ENCODE measurements at places on chromosomes 12 and 14. TPM values are rescaled to one million over a fixed set of nuclear protein-coding genes. Genes with fewer than 3 reads are reported as not detected.

The MMP17 gene
- 10.1 TPM for total RNA-seq

The SALL2 gene
- total RNA-seq: 1.0 TPM

The SLC17A8 gene
- total RNA-seq: not detected

The CPNE6 gene
- 0.16 TPM for total RNA-seq

The INSM2 gene
- 0.05 TPM for total RNA-seq

The COL2A1 gene
- 0.07 TPM for total RNA-seq

The GLTP gene
- total RNA-seq: 19.9 TPM

The TMEM253 gene
- 0.65 TPM for total RNA-seq

The PLXNC1 gene
- 0.09 TPM for total RNA-seq

The CLEC4D gene
- not detected for total RNA-seq

The ERP27 gene
- total RNA-seq: not detected
